ENCODE measurements at places on chromosomes 7 and 10.

DNA sequence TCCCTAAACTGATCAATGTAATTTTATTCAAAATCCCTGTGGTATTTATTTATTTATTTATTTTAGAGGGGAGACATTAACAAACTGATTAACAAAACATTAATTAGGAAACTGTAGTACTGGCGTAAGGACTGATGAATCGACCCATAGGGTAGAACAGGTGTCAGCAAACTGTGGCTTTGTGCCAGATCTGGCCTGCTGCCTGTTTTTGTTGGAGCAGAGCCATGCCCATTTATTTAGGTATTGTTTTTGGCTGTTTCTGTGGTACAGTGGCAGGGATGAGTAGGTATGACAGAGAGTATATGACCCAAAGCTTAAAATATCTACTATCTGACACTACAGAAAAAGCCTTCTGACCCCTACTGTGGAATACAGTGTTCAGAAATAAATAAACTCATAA is 332.5 kb upstream of the ETV1 start:
- no peak for DNase-seq

DNA sequence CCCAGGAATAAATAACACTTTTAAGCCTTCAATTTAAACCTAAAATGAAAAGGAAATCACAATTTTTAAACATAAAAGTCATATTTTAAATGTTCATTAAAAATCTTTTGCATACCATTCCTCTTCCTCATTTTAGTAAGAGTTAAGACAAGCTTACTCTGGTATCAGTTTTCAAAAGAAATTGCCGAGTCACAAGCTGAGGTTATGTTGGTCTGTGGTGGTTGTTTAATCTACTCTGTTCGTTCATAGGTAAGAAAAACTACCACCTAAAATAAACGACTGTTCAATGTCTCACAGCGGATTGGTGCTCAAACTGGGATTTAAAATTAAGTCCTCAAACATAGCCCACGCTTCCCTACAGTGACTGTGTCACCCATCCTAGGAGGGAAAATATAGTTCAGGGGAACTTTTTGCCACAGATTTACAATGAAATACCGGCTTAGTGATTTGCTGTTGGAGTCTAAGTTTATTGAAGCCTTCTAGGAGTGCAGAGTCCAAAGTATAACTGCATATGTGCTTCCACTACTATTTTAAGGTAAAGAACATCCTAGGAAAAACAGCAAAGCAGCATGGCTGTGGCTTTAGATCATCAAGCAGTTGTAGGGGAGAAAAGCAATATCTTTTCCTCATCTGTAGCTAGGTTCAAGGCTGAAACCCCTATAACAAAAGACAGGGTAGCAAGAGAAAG is 61.1 kb downstream of the GNAT3 start:
- no peak for DNase-seq

DNA sequence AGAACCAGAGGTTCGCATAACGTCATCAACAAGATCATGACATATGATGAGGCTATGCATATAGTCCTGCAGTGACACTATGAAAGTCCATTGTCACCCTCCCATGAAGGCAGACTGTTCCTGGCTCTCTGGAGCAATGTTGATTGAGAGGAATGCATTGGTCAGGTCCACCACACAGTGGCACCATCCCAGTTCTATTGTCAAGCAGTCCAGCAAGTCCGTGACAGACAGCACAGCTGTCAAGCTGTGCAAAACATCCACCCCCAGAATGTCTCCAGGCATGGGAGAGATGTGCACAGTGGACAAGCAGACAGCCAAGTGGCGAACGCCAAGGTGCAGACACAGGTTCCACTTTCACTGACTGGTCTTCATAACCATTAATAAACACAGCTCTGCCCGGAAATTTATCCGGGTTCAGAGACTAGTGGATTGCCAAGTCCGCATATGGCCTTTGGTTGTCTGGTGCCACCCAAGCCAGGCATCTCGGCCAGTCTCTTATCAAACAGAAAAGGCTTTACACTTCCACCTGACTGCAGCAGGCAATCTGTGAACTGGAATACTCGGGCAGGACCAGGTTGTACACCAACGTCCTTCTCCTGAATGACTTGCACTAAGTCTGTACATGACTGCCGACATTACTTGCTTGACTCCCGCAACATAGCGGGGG is 7.2 kb downstream of the RNF133 start:
- DNase-seq: no peak

DNA sequence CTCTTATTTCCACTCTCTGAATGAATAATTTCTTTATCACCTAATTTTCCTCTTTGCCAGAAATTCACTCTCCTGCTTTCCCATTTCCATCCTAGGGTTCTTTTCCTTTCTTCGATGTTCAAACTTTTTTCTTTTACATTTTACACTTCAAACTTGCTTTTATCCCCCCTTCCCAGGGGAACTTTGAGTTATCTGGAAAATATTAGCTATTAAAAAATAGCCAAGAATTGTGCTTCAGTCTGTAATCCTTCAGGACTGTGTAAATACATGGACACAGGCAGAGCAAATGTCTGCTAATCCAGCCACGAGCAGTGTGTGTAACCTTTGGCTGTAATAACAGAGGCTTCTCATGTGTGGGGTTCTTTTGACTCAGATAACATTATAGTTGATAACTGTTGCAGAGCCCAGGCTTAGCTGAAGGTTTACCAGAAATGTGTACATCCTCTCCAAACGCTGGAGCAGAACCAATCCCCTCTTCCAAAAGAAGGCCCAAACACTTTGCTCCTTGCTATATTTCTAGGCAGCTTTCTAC is 4.6 kb downstream of the ASB4 start:
- no peak for DNase-seq

GRCh38 chr7:104973909-104974415 is 40.0 kb upstream of the KMT2E start:
- peak; percentile 60 for DNase-seq

- no peak for DNase-seq
Measured at GRCh38 chr10:71575934-71576801, 143.4 kb downstream of the C10orf105 start.

- DNase-seq: no peak
Measured at GRCh38 chr7:6398943-6399342, 48.8 kb downstream of the DAGLB start.

- no peak for DNase-seq
Measured at GRCh38 chr7:114021135-114021534, 102.3 kb upstream of the PPP1R3A start.

DNA sequence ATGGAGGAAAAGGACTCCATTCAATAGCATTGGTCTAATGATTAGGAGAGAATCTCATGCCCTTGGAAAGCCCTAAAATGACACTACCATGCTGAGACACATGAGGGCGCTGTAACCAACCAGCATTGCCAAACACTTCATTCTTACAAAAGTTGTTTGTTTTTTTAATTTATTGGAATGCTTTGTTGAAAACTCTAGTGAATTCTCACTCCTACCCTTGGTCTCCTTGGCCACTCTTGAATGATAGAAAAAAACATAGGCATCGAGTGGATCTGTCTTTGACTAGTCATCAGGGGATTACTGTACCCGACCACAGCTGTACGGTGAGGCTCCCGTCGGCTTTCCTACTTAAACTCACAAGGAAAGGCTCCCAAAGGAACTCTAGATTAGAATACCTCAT is 29.3 kb upstream of the ADD3 start:
- DNase-seq: peak; percentile 63

GRCh38 chr7:80277434-80278427 is 143.1 kb downstream of the GNAI1 start:
- DNase-seq: peak; percentile 97

DNA sequence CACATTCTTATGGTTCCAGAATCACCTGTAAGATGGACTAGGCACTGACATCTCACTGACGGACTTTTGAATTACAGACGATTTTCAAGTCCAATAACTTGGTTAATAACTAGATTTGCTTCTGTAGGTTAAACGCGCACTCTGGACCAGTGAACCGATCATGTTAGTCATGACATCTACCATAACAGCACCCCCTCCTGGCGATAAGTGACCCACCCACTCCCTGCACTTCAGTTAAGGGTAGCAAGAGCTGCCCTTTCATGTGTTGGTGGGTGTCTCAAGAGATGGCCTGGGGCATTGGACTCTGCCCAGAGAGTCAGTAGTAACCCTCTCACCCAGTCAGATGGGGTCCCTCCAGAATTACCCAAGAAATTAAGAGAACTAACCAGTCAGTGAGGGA is 12.9 kb downstream of the GRM8 start:
- DNase-seq: no peak

GRCh38 chr7:124752310-124752709 is 13.3 kb downstream of the GPR37 start:
- no peak for DNase-seq

DNA sequence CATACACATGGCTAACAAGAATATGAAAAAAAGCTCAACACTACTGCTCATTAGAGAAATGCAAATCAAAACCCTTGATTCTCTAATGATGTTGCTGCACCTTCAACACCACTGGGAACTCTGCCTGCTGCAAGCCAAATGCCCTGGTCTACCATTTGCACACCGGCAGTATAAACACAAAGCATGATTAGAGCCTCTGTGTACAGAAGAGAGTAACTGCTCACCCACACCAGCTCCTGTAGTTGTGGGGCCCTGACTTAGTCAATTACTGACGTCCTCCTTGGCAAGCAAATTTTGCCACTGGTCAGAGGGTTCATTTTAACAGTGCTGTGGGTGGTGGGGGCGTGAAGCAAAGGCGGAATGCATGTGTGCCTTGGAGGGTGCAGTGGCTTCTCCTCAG is 96.1 kb upstream of the RHEB start:
- DNase-seq: no peak

GRCh38 chr7:14340393-14341074 is 351.1 kb upstream of the ETV1 start:
- no peak for DNase-seq

DNA sequence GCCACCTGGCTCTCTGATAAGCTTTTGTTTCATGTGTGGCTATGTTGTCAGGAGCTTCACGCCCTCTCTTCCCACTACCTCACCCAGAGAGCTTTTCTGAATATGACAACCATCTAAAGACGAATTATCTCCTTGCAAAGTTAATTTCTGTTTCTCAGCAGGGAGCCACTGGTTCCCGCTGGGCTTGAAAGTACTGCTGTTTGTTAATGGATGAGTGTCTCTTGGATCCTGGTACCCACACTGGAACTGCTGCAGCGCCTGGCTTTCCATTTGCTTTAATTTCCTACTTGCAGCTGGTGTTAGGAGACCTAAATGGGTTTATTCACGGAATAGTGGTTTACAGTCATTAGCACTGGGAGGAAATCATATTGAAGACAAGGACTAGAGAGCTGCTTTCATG is 267.9 kb upstream of the LRGUK start:
- DNase-seq: no peak

DNA sequence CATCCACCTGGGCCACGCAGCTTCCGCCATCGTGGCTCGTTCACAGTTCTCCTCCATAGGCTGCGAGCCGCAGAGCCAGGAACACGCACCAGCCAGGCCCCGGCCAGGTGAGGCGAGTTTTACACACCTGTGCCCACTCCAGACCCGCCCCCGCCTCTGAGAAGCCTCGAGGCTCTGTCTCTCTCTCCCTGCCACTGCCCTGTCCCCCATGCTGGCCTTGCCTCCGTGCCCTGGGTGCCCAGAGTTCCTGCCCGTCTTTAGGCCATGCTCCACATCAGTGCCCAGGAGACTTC is 142.2 kb downstream of the SLIT1 start:
- no peak for DNase-seq

- no peak for DNase-seq
Measured at GRCh38 chr10:32622409-32622808, 176.5 kb downstream of the CCDC7 start.

DNA sequence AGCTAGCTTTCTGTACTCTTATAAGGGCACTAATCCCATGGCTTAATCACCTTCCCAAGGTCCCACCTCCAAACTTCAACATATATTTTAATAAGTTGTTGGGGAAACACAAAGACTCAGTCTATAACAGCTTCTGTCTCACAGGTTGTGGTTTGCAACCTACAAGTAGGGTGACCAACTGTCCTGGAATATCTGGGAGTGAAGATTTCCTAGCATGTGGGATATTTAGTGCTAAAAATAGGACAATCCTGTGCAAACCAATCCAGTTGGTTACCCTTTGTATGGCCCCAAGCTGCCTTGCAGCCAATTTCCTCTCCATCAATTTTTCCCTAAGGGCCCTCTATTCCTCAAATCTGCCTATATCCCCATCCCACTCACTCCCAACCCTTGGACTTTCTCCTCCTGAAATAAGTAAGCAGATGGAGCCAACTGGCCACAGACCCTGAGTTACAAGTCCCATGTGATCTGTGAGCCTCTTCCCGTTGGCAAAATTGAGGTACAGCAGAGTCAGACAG is 82.3 kb downstream of the FAM13C start:
- DNase-seq: no peak

DNA sequence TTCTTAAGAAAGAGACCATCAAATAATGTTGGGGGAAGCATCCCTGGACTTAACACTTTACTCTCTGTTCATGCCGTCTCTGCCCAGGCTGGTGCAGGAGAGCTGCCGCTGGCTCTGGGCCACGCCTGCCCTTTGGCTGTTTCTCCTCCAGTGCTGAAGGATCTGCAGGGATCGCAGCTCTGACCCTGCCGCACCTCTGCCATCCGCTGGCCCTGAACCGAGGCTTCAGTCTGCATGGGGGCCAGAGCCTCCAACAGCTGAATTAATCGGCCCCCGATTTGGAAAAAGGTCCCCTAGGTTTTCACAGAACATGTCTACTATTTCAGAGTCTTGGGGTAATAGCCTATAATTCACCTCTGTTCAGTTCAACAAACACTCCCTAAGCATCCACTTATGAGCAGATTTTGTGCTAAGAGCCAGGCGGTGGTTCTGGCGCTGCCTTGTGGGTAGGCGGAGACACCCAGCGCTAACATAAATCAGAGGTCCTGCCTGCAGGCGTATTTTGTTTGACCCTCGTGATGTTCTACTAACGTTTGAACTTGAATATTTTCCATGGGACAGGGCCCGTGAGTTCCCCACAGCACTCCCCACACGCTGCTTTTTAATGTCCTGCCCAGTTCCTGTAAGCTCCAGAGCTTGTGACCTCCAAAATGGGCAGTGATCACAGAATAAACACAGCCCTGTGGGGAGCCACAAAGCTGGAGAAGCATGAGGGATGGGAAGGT is 99.0 kb downstream of the DYNC2I1 start:
- DNase-seq: peak; percentile 28

GRCh38 chr10:102408728-102409603 is 9.6 kb downstream of the PSD start:
- DNase-seq: peak; percentile 40

DNA sequence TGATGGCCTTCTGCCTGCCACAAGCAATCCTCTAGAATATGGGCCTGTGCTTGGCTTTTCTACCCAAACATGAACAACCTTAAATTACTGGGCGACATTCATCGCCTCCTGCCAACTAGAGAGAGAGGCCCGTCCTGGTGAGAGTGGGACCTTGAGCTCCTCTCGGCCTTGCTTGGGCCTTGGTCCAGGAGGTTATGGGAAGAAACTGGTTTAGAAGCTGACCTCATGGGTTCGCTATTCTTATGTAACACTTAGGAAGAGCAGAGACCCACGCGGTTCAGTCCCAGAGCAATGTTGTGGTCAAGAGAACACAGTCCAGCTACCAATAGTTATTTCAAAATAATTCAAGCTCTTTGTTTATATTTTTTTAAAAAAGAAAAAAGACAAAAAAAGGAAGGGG is 176.3 kb upstream of the ZNF32 start:
- no peak for DNase-seq
